M059J (cell line): ENCODE measurements at places on chromosomes 5 and 9.

DNA sequence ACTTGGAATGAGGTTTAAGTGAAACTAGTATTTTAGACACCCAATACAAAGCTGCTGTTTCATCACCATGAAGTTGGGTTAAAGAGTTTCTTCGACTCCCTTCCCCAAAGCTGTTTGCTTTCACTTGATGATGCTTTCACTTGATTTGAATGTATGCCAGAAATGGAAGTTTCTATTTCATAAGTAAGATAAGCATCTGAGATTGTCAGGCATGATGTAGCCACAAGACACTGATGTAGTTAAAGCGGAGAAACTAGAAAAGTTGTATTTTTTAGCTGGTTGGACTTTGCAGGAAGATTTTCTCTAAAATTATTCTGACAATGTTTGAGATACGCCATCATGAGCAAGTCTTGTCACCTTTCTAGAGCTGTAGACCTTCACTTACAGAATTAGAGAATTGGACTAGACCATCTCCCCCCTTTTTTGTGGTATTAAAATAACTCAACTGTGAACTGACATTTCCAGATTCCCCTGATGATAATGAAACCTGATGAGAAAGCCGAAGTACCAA, 20.0 kb downstream of the MOCS2 start:
- peak; percentile 16 for DNase-seq

DNA sequence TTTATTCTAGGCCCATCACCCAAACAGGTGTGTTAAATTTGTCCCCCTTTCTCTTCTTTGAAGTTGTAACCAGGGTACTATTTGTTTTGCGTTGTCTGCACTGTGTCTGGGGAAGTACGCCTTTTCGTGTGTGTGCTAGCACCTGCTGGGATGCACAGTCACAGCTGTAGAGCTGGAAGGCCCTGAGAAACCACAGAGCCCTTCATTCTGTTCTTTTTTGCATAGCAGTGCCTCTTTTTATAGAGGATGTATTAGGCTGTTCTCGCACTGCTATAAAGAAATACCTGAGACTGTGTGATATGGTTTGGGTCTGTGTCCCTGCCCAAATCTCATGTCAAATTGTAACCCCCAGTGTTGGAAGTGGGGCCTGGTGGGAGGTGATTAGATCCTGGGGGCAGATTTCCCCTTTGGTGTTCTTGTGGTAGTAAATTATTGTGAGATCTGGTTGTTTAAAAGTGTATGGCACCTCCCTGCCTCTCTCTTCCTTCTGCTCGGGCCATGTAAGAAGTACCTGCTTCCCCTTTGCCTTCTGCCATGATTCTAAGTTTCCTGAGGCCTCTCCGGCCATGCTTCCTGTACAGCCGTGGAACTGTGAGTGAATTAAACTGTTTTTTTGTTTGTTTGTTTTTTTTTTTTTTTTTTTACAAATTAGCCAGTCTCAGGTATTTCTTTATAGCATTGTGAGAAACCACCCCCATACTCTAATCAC, 14.0 kb downstream of the SEC61B start:
- no peak for DNase-seq

- DNase-seq: no peak
Observed at GRCh38 chr5:180339583-180340183, 13.5 kb downstream of the GFPT2 start.

DNA sequence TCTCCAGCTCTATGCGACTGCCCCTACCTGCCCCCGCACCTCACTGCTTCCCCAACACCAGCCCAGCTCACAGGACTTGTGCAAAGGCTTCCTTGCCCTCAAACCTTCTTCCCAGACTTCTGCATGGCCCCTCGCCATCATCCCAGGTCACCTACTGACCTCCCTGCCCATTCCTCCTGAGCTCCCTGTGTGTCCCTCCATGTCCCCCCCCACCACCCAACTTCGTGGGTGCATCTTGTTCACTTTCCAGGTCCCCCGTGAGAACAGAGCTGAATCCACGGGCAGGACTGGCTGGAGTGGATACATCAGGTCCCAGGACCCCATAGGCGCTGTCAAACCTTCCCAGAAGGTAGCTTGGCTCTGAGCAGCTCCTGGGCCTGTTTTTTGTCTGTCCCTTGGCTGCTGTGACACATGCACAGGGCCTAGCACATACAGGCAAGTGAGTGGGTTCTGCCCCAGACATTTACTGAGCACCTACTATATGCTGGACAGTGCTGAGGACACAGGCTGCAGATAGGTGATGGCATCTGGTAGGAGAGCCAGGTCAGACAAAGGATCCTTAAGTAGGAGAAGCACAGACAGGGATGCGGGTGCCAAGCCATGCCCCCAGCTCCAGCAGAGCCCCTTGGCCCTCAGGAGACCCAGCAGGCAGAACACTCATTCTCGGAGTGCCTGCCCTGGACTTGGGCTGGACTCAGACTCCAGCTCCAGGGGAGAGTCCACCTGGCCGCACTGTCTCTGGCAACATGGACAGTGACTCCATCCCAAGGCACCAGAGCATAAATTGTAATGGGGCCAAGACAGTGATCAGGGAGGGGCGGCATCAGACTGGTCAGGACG, 15.0 kb downstream of the NINJ1 start:
- DNase-seq: no peak

DNA sequence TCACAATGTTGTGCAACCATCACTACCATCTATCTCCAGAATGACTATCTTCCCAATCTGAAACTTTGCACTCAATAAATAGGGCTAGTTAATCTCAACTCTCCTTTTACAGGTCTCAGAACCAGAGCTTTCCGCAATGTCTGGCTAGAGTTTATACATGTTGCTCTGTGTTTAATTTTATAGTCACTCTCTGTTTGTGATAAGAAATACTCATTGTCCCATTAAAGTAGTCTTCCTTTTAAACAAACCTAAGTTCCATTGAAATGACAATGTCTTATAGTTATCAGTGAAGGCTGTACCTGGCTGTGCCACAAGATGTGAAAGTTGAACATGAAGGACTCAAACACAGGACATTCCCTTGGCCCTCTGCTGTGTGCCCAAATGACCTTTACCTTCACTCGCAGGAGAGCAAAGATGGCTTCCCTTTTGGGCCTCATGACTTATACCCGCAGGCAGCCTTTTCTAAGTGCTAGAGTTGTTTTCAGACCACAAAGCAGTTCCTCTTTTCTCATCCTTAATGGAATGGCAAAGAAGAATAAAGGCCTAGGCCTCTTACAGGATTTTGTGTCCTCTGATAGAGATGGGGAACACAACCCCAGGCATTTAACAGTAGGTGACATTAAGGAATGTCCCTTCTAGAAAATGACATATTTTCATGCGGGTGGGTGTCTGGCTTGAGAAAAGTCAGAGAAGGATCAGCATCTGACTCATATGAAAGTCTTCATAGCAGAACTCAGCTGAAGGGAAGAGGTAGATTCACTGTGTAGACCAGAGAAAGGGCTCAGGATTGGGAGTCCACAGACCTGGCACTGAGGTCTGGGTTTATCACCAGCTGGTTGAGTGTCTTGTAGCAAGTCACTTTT, 69.6 kb upstream of the ATP10B start:
- no peak for DNase-seq

- no peak for DNase-seq
Observed at GRCh38 chr5:173853370-173854131, 34.6 kb upstream of the CPEB4 start.

- no peak for DNase-seq
Observed at GRCh38 chr9:130590305-130590704, 10.9 kb downstream of the FUBP3 start.

- peak; percentile 87 for DNase-seq
Observed at GRCh38 chr9:91071184-91071990, 269.8 kb downstream of the SYK start.

- DNase-seq: no peak
Observed at GRCh38 chr5:151571270-151572173, 19.6 kb downstream of the FAT2 start.

DNA sequence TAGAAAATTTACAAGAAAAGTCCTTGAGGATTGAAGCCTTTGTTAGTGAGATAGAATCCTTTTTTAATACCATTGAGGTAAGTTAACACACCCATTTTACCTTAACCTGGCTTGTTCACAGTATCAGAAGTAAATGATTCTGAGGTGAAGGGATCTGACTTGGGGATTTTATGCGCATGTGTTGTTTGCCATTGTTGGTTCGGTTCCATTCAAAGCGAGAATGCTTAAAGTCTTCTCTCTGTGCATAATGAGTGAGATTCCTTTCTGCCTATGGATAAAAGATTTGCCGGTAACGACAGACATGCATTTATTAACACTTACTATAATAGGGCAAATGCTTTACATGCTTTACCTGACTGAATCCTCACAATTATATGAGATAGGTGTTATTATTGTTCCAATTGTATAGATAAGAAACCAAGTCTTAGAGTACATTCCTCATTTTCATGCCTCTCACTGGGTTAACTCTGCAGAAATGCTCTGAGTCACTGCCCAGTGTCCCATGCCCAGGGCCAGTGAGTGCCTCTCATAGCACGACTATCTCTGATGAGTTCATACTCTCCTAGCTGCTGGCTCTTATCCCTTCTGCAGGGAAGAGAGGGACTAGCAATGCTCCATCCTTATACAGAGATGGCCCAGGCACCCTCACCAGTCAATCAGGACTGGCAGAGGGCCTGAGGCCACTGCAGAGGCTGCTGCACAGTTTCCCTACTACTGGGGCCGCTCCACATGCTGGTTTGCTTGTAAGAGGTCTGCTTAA, 54.4 kb downstream of the CMYA5 start:
- DNase-seq: no peak

DNA sequence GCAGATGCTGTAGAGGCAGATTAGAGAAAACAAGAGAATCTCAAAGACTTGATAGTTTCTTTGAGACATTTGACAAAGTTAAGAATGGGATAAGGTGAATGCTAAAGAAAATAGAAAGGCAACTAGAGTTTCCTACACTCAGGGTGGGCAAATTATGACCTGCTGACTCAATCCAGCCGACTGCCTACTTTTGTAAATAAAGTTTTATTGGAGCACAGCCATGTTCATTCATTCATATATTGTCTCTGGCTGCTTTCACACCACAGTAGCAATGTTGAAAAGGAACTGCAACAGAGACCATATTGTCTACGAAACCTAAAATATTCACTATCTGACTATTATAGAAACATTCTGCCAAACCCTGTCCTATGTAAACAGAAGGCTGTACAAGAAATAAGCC, 37.6 kb upstream of the TARS1 start:
- no peak for DNase-seq

DNA sequence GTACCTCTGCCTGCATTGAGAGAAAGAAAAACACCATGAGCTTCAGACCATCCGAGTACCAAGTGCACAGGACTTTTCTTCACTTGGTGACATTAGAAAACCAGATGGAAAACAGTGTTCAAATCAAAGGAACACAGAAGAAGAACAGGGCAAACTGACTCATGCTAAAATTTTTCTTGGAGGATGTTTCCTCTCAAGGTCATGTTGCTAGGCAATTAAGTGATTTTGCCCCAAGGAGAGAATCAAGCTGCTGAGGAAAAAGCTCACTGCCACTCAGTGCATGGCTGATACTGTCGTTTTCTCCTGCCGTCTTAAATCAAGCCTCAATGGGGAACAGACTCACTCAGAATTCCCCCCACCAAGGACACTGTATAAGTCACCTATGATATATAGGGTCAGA, 57.9 kb upstream of the SIMC1 start:
- DNase-seq: peak; percentile 40

DNA sequence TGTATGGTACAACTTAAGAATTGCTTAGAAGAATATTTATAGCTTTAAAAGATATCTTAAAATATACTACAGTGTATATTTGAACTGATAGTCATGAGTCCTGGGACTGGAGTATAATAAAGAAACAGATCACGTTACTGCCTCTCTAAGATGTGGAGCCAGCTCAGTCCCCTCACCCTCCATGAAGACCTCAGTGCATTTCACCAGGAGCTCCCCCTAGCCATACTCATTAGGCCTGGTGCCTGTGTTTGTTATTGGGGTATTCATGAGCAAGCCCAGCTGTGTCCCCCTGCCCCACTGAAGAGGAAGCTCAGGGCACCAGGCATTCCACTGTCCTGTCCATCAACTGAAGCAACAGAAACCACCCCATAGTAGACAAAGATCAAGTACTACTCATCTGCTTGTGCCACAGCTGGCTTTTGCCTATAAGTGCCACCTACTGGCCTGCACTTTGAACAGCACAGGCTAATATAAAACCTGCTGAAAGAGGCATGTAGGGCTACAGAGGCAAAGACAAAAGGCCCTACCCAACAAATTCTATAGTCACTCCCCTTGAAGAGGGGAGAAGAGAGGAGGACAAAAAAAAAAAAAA, 850.2 kb upstream of the NUDT12 start:
- DNase-seq: peak; percentile 14

- DNase-seq: no peak
Observed at GRCh38 chr9:134566196-134566847, 75.3 kb upstream of the COL5A1 start.

DNA sequence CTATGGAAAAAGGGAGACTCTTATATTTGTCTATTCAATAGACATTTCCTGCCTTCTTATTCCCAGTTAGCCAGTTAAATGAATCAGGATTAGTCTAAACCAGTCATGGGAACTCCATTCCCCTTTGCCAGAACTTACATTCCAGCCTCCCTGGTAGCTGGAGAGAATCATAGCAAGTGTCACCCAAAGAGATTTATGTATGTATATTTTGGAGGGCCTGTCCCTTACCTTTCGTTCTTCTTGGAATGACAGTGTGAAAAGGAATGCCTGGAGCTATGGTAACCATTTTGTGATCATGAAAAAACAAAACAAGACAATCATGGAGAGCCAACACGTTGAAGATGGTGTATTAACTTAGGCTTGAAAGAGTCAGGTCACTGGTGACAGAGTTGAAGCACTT, 627.7 kb downstream of the CCDC171 start:
- DNase-seq: peak; percentile 90

GRCh38 chr9:96100385-96101300, 201.3 kb downstream of the HSD17B3 start:
- DNase-seq: no peak

DNA sequence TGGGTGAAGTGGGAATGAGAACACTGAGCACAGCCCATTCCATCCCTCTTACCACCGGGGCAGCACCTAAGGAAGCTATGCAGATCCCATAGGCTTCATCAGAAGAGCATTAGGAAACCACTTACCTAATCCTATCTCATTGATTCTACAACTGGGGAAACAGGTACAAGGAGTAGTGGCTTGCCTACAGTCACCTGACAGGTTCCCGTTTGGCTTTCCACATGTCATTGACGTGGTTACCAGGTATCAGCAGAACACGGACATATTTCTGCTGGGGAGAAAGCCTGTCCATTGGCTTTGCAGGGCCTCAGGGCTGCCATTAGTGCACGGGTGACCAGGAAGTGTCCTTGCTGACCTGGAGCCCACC, 11.3 kb downstream of the AFAP1L1 start:
- DNase-seq: no peak

- DNase-seq: peak; percentile 89
Observed at GRCh38 chr9:17600962-17601593, 22.2 kb downstream of the SH3GL2 start.

DNA sequence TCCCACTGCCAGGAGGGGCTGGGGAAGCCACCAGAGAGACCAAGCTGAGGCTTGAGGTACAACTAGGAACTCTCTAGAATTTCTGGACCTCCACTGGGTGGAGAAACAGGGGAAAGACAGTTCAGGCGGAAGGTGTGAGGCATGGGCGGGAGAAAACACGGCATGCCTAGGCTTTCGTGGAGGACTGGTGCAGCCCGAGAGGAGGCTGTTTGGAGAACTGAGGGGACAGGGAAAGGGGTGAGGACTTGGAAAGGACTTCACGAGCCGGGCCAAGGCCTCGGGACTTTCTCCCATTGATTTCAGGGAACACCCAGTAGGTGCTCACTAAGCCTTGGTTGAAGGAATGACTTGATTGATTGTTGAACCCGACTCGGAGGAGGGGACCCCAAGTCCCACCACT, 9.5 kb upstream of the ADGRD2 start:
- DNase-seq: no peak
